ENCODE measurements at places on chromosomes 1 and 21.

- H3K27ac ChIP-seq = peak overlapping the region; percentile 13
- H3K4me1 ChIP-seq = peaks cover 6% of the 10 kb centered on the region
- no peaks in the 10 kb centered on the region for H3K27me3 ChIP-seq
- no peak overlapping the region for H3K4me3 ChIP-seq
- no peaks in the 10 kb centered on the region for H3K36me3 ChIP-seq
These were observed 45.4 kb downstream of the ETS2 start for GRCh38 chr21:38851101-38851500.

- H3K4me1 ChIP-seq = peaks cover 31% of the 10 kb centered on the region
- peak within 1 kb of the TSS; percentile 29 for H3K4me3 ChIP-seq
- peak; percentile 91 for DNase-seq
- no peaks in the 10 kb centered on the region for H3K27me3 ChIP-seq
- H3K27ac ChIP-seq = peak within 1 kb of the TSS; percentile 59
- H3K36me3 ChIP-seq = no peaks in the 10 kb centered on the region
These were observed at the start of gene SELENBP1 for GRCh38 chr1:151372058-151372934. TSS of gene SELENBP1 (minus strand) at chr1:151372705. CDS start at chr1:151372641, 64 bp downstream.

DNA sequence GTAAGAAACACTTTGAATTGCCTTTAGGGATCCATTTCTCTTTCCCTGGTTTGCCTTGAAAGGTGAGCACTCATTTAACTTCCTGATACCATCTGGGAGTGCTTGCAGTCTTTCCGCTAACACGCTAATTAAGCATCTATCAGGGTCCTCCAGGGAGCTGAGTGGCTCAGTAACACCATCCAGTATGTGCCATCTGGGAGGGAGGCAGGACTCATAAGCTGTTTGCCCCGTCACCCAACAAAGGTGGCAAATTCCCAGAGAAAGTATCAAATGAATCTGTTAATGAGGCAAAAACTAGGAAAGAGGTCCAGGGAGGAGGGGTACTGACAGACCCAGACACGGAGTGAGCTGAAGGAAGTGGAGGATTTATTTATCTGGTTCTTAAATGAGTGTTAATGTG, 430.9 kb downstream of the HLX start:
- H3K27ac ChIP-seq = no peak overlapping the region
- no peaks in the 10 kb centered on the region for H3K36me3 ChIP-seq
- peaks cover 2% of the 10 kb centered on the region for H3K4me1 ChIP-seq
- no peak for DNase-seq

- H3K36me3 ChIP-seq = no peaks in the 10 kb centered on the region
- H3K27me3 ChIP-seq = no peaks in the 10 kb centered on the region
- no peaks in the 10 kb centered on the region for H3K4me1 ChIP-seq
These were observed 1.6 kb downstream of the LCE2A start for GRCh38 chr1:152699746-152700145.

DNA sequence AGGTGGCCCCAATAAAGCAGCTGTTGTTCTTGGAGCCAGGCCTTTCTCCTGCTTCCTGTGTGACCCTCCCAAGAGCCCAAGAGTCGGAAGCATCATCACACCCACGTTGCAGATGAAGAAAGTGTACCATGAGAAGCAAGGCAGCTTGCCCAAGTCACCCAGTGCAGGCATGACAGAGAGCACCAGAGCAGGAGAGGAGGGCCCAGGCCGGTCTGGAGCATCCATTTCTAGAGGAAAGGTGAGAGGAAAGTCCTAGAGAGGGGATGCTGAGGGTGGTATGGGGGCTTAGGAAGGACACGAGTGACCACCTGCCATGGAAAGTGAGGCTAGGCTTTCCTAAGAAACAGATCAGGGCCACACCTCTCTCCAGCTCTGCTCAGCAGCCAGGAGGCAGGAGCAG, 47.0 kb downstream of the C1orf198 start:
- no peak for DNase-seq
- H3K27ac ChIP-seq = no peak overlapping the region
- H3K4me1 ChIP-seq = peaks cover 27% of the 10 kb centered on the region
- H3K4me3 ChIP-seq = no peak overlapping the region
- no peaks in the 10 kb centered on the region for H3K27me3 ChIP-seq
- no peaks in the 10 kb centered on the region for H3K36me3 ChIP-seq

DNA sequence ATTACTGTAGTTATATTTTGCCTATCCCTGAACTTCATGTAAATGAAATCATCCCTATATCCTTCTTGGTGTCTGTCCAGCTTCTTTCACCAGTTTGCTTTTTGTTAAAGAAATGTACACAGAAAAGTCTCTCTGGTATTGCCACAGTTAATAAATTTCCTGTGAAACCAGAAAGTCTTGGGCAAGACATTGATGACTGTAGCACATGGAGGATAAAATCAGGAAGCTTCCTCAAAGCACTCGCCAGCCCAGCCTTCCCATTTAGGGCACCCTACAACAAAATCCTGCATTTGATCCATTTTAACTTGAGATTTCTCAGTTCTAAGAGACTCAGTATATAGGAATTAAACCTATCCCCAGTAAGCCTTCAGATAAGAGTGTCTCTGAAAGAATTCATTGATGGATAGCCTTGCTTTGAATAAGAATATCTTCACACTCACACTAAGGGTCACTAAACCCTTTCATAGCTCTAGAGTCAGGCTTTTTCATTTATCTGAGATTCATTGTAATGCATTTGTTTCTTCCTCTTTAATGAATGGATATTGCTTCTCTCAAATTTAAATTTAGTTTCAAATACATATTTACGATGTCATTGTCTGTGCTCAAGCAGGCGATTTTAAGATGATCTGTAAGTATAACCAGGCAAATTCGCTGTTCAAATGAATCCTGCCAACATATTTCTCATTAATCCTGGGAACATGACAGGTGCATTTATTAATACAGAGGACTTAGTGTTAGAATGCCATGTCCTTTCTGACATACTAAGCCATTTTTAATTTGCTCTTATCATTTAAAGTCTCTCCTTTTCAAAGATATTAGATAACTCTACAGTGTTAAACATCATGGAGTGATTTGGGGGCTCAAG, 153.1 kb downstream of the GRIK1 start:
- no peaks in the 10 kb centered on the region for H3K36me3 ChIP-seq
- H3K4me3 ChIP-seq = no peak overlapping the region
- no peaks in the 10 kb centered on the region for H3K4me1 ChIP-seq
- no peak for DNase-seq
- H3K27me3 ChIP-seq = no peaks in the 10 kb centered on the region
- H3K27ac ChIP-seq = no peak overlapping the region

- peaks cover 54% of the 10 kb centered on the region for H3K4me1 ChIP-seq
- no peaks in the 10 kb centered on the region for H3K36me3 ChIP-seq
- no peaks in the 10 kb centered on the region for H3K27me3 ChIP-seq
- H3K4me3 ChIP-seq = no peak overlapping the region
These were observed 4.2 kb downstream of the YBX1 start for GRCh38 chr1:42686418-42686817.

DNA sequence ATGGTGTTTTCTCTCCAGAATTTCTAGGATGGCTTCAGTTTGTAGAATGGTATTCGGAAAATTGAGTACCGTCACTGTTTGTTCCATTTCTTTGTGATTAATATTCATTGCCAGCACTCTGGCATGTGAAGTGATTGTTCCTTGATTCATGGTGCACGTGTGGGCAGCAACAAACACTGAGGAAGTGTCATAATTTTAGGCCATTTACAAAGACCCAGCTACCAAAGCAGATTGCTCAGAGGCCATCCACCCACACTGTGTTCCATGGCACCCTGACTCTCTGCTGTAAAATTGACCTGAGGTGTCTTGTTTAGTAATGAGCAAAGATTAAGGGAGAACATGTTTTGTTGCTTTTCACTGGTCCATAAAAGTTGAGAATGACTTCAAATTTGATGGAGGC, 250.9 kb upstream of the FMN2 start:
- H3K27ac ChIP-seq = no peak overlapping the region
- H3K4me1 ChIP-seq = no peaks in the 10 kb centered on the region
- DNase-seq = no peak

- H3K27me3 ChIP-seq = no peaks in the 10 kb centered on the region
- H3K36me3 ChIP-seq = no peaks in the 10 kb centered on the region
- no peaks in the 10 kb centered on the region for H3K4me1 ChIP-seq
- no peak overlapping the region for H3K27ac ChIP-seq
These were observed 4.3 kb upstream of the S100A8 start for GRCh38 chr1:153395136-153395685.

GRCh38 chr1:177854951-177855350, 114.9 kb downstream of the SEC16B start:
- no peak for DNase-seq
- no peaks in the 10 kb centered on the region for H3K27me3 ChIP-seq
- no peaks in the 10 kb centered on the region for H3K4me1 ChIP-seq
- H3K36me3 ChIP-seq = no peaks in the 10 kb centered on the region

DNA sequence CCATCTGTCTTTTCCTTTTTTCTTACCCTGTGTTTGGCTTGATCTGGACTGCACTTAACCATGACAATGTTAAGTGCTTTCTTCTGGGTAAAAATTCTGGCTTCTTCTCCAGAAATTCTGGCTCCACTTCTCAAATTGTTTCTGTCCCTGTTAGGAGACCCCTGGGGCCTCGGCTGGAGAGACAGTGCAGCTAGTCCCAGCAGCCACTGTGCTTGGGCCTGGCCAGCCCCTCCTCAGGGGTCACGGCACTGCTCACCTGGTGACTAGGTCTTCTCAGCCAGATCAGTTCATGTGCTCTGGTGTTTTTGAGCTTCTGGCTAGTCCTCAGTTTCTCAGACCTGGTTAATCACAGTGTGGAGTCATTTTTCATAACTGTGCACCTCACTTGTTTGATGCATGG, 72.4 kb downstream of the ADARB1 start:
- DNase-seq = no peak
- no peak overlapping the region for H3K4me3 ChIP-seq
- no peaks in the 10 kb centered on the region for H3K4me1 ChIP-seq
- H3K27me3 ChIP-seq = no peaks in the 10 kb centered on the region

DNA sequence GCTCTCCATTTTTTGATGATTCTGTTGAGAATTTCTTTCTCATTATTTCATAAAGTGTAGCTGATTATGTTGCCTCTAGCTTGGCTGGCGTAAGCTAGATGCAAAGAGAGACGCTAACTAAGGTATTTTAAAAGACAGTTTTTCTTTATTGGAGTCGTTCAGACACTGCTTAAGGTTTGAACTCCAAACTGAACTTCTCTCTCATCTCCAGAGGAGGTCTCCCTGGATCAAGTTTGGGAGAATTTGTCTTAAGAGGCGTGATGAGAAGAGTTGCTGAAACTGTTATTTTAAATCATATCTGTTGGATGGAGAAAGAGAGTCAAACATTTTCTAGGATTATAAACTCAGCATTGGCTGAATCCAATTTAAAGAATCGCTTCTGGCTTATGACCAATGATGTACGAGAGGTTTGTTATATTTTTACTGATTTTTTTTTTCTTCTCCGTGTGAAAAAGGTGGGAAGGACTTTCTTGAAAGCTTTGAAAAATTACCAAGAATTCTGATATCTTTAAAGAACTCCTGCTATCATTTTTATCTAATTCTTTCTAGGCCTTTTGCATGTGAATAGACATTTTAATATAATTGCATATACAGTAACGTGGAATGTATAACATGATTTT, 34.0 kb downstream of the MAP3K7CL start:
- no peak overlapping the region for H3K27ac ChIP-seq
- H3K4me1 ChIP-seq = no peaks in the 10 kb centered on the region
- no peak overlapping the region for H3K4me3 ChIP-seq
- no peaks in the 10 kb centered on the region for H3K36me3 ChIP-seq

DNA sequence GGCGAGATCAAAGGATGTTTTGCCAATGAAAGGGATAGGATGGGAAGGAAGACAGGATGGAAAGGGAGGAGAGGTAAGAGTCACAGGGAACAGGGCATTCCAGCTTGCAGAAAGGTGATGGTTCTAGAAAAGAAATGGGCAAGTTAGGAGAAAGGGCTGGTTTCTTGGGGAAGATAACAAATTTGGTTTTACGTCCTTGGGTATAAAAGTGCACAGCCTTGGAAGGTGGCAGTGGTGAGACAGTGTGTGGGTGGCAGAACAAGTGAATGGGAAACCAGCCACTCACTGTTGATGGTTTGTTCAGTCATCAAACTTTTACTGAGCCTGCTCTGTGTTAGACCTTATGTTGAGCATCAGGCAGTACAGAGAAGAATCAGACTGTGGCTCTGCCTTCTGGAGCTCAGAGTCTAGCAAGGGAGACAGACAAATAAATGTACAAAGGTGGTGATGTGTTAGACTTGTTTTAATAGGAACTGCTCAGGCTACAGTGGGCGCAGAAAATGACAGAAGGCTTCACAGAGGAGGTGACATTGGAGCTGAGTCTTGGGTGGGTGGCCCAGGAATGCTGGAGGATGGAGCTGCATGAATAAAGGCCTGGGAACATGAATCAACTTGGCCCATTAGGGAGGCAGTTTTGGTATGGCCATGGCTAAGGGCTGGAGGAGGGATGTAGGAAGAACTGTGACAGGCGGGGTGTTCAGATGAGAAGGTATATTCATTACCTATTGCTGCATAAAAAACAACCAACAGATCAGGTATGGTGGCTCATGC, 76.3 kb downstream of the EPHB2 start:
- H3K27ac ChIP-seq = no peak overlapping the region
- H3K36me3 ChIP-seq = no peaks in the 10 kb centered on the region
- no peak overlapping the region for H3K4me3 ChIP-seq
- no peaks in the 10 kb centered on the region for H3K4me1 ChIP-seq
- no peak for DNase-seq

- no peak overlapping the region for H3K27ac ChIP-seq
- no peak for DNase-seq
- no peaks in the 10 kb centered on the region for H3K27me3 ChIP-seq
- no peaks in the 10 kb centered on the region for H3K4me1 ChIP-seq
These were observed 7.1 kb upstream of the PRCC start for GRCh38 chr1:156760092-156760795.

DNA sequence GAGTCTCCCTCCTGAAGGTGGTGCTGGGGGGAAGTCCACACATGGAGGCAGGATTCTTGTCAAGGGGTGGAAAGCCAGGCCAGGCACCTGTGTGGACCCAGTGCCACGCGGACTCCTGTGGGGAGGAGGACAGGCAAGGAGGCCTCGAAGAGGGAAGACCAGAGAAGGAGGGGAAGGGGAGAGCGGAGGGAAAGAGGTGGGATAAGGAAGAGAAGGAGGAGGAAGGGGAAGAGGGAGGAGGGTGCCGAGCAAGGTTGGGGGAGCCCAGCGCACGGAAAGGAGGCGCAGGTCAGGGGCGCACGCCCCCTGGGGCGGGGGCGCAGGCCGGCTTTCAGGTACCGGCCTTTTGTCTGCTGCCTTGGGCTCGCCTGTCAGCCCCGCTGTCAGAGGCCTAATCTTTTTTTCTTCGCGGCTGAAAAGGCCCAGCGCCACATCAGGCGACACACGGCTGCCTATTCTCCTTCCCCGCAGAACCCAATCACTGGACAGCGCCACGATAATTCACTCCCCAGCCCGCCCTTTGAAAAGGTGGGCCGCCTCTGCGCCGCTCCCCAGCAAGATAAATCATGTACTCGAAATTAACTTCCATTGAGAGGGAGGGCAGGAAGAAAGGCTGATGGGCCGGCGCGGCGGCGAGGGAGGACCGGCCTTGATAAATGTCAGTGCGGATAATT, 42.5 kb downstream of the PRDM16 start:
- H3K36me3 ChIP-seq = no peaks in the 10 kb centered on the region
- no peak overlapping the region for H3K4me3 ChIP-seq
- no peak overlapping the region for H3K27ac ChIP-seq
- H3K4me1 ChIP-seq = no peaks in the 10 kb centered on the region
